Activated CD4-positive, alpha-beta memory T cell treated with anti-CD3 and anti-CD28 coated beads, Interleukin-2, amount 10 ng/mL, durations not matched to agents 7 days and 5 days (primary cell): ENCODE measurements at places on chromosomes 2 and 18.

- DNase-seq = no peak
These were observed 18.8 kb downstream of the EPHA4 start for GRCh38 chr2:221553333-221553732.

DNA sequence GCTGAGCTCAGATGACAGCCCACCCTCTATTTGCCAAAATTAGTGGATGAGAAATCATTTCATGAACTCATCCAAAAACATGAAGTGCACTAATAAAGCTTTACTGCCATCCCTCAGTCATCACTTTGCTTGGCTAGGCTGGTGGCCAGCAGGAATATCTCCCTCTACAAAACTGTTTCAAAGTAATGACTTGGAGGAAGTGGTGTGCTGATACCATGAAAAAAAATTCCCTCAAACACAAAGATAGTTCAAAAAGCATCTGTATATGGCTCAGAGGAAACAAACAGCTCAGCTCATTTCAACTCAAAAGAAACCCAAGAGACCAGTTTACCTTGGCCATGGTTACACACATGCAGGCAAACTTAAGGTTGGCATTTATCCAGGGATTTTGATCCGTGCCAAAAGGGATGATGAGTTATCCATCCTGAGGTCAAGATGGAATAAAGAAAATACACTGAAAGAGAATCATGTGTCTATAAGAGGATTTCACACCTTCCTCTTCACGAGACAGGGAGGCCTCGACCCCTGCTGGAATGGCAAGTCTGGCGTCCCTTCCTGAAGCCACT lies 18.4 kb upstream of the WIPF1 start:
- no peak for DNase-seq

- DNase-seq = no peak
These were observed 4.2 kb upstream of the SFXN5 start for GRCh38 chr2:73075477-73076373.

DNA sequence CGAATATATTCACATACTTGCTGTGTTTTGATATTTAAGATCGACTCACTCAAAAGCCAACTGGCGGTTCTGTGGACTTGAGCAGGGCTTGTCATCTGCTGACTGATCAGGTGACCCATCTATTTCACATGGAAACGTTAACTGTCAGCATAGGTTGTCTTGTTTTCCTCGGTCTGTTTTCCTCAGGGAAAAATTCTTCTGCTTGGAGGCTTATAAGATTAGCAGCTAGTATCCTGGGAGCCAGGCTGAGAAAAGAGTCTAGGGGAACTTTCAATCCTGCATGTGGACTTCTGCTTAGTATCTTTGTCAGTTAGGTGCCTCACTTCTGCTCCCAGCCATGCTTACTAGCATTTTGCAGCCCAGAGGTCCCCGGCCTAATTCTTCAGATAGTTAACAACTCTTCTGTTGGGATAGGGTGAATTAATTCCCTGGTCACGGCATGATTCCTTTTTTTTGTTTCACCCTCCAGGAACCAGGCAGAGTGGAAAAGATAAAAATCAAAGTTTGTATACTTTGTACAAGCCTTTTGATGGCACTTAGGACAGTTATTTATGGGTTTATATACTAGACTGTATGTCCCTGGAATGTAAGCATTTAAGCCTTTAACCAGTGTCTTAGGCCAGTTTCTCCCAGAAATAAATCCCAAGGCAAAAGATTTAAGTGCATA lies 226.0 kb downstream of the GULP1 start:
- DNase-seq = no peak

- DNase-seq = no peak
These were observed 2.9 kb downstream of the SLC11A1 start for GRCh38 chr2:218384975-218385374.
